NCI-H460 (cell line): ENCODE measurements at places on chromosomes 3 and 15.

DNA sequence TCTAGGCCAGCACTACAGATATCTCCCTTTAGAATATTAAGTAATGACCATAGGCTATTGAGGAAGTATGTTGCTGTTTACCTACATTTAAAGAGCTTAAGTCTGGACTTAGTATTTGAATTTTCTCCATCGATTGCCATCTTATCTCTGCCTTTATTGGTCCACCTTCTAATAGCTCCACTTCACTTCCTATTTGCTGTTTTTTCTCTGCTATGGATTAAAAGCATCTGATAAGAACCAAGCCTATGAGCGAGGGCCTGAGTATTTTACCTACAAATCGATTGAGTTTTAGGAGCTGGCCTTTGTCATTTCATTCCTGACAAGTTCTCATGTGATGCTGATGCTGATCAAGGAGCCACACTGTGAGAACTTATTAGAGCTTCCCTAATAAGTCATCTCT is 52.6 kb upstream of the AKAP13 start:
- no peak for DNase-seq

GRCh38 chr15:40843885-40844695 is at the start of gene SPINT1:
SPINT1 (plus strand) TSS chr15:40844048; CDS start chr15:40844555, 507 bp downstream.
- DNase-seq: no peak

GRCh38 chr3:56792193-56792592 is 9.6 kb downstream of the ARHGEF3 start:
- no peak for DNase-seq

DNA sequence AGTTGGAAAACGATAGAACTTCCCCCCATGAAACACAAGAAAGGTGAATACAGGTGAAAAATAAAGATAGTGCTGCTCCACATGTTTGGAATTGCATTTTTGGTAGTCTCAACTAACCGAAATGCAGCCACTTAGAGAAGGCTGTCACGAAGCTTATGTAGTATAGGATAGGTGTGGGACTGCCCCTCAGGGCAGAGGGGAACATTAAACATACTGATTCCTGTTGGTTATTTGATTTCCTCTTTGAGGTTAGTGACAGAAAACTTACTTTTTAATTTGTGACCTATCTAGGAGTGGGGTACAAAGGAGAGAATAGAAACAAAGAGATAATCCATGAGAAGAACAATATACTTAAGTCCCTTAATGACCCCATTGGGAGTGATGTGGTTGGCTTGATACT is 85.8 kb upstream of the SATB1 start:
- no peak for DNase-seq

DNA sequence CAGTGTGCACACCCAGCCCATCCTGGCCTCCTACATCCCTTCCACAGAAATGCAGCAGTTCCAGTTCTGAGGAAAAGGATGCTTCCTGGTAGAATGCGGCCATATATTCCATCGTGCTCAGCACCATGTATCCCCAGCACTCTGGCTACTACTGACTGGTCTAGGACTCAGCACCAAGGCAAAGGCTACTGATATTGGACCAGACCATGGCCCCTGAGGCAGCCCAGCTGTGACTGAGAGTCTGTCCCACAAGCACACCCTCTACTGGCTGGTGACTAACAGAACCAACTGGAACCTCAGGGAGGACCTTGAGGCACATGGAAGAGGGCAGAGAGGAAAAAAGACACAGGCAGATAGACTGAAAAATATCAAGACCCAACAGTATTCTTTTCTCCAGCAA is 30.0 kb downstream of the TARS3 start:
- no peak for DNase-seq

GRCh38 chr3:47473391-47473790 is 2.4 kb downstream of the SCAP start:
- no peak for DNase-seq

- DNase-seq: no peak
Observed at GRCh38 chr3:4561661-4562060, 68.5 kb downstream of the ITPR1 start.

DNA sequence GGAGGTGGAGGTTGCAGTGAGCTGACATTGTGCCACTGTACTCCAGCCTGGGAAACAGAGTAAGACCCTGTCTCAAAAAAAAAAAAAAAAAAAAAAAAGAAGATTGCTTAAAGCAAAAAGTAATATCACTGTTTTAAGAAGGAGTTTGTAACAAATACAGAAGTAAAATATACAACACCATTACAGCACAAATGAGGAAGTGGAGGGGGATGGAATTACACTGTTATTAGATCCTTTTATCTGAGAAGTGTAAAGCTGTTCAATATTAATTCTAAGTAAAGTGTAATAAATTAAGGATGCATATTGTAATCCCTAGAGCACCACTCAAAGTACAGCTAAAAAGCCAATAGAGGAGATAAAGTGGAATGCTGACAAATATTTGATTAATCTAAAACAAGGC is 47.0 kb upstream of the SNRPA1 start:
- DNase-seq: no peak

GRCh38 chr15:68310178-68310803 is 32.7 kb downstream of the FEM1B start:
- no peak for DNase-seq

DNA sequence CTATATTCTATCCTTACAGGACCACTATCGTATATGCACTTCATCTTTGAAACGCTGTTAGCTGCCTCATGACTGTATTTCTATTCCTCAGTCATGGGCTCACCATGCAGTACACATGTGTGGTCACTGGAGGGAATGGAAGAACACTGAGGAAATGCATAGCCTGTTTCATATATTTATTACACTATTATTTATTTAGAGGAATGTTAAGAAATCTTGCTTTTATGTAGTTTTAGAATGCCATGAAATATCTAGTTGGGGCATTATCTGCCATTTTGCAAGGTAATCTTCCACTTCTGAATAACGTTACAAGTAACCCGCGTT is 155.7 kb downstream of the IGF1R start:
- no peak for DNase-seq

DNA sequence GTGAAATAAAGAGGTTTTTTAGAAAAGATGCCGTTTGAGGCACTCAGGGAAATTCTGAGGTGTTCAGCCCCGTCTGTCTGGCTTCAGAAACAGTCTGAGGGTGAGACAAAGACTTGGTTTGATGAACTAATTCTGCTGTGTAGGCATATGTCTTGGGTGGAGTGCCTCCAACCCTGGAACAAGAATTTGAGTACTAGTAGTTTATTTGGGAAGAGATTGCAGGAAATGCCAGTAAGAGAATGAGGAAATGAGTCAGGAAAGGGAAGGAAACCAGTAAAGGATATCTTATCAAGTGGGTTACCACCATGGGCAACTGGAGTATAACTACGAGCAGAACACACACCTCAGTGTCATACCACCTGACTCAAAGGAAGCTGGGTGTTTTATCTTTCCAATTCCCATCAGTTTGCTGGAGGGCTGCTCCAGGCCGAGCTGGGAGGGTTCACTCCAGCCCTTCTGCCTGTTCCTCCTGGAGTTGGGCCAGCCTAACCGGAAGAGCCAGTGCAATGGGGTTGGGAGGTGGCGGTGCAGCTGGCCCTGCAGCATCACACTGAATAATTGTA is 75.3 kb downstream of the TGFBR2 start:
- DNase-seq: no peak

DNA sequence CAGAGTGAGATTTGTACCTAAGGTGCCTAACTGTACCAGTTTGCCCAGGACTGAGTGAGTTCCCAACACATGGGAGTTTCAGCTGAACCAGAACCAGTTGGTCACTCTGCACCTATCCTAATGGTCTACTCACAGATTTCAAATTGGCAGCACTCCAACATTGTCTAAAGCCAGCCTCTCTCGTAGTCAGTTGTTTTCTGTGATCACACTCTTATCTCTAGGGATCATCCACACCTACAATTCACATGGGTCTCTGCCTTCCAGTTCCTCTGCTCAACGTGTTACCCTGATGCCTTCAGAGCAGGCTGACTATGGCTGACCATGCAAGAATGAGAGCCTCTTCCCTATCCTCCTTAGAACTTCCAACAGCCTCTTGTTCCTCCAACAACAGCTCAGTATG is 624.8 kb downstream of the NTRK3 start:
- no peak for DNase-seq

DNA sequence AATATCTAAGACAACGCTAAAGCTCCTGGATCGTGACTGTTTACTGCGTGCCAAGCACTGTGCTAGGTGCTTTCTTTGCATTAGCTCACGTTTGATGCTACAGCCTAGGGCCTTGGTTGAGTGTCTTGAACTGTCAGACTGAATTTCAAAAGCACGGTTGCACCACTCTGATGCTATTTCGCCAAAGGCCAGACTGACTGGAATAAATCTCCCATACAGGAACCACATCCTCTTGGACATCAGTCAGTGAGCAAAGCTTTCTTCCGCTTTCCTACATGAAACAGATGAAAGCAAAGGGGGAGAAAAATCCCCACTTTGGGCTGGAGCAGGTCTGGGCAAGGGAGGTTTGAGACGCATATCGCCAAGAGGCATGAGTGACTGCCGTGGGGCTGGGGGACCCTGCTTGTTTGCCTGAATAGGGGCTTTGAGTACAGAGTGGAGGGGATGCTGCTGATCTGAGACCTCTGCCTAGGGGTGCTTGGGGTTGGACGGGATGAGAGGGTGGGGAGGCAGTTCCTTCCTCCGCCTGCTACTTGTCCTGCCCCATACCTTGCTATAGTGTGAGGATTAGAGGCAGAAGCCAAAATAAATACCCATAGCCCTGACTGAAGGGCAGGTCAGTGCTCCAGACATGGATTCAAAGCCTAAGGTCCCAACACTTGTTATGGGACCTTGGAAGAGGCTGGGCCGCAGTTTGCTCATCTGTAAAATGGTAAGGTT is 5.3 kb downstream of the FGD5 start:
- DNase-seq: no peak

GRCh38 chr3:126394179-126394976 is at the start of gene CFAP100:
CFAP100 (plus strand) TSS chr3:126394909; CDS start chr3:126396001, 1,092 bp downstream.
- DNase-seq: no peak

DNA sequence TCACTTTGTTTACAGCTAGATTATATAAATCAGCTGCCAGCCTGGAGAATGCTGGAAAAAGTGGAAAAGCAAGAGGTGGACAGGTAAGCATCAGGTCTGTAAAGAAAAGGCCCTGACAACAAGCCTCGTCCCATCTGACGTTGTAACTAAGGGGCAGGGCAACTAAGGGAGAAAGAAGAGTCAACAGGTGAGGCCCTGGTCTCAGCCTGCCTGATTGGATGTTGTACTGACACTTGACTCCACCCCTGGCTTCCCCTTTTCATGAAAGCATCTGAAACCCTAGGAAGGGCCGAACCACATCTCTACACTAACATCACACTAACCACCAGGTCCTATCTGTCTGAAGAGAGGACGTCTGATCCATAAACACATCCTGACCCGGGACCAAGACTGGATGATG is 357.6 kb upstream of the CFAP20DC start:
- no peak for DNase-seq

DNA sequence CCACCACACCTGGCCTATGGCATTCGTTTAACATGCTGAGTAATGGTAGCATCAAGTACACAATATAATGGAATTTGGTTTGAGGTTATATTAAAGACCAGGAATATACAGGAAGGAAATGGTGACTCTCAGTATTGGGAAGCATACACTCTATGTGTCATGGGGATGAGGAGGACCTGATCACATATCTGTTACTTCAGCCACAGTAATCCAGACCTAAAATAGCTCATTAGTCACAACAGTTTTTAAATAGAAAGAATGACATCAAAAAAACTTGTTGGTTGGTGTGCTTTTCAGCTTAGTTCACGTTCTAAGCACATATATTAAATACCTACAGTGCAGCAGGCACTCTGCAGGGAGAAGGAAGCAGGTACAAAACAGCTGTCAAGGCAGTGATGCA is 52.5 kb upstream of the ATP2C1 start:
- no peak for DNase-seq

DNA sequence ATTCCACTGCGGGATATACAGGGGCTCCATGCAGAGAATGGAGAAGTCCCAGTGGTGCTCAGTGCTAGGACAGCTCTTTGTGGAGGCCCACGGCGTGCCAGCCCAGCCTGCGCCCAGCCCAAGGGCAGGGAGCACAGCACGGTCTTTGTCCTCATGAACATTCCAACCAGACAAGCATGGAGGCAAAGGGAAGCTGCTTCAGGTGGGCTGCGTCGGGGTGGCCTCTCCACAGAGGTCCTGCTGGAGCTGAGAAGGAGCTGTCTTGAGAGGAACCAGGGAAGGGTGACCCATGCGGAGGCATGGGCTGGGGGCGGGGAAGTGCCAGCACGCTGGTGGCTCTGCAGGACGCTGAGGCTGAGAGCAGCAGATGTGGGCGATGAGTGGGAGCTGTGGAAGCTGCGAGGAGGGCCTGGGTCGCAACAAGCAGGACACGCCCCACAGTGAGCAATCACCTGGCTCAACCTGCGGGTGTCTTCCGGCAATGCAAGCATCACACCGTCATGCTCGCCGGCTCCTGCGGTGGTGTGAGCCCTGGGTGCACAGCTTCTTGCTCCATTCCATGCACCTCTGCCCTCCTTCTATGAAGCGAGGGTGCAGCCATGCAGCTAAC is 14.0 kb upstream of the KLF15 start:
- DNase-seq: no peak

GRCh38 chr15:71186267-71186666 is 71.0 kb downstream of the THSD4 start:
- no peak for DNase-seq

DNA sequence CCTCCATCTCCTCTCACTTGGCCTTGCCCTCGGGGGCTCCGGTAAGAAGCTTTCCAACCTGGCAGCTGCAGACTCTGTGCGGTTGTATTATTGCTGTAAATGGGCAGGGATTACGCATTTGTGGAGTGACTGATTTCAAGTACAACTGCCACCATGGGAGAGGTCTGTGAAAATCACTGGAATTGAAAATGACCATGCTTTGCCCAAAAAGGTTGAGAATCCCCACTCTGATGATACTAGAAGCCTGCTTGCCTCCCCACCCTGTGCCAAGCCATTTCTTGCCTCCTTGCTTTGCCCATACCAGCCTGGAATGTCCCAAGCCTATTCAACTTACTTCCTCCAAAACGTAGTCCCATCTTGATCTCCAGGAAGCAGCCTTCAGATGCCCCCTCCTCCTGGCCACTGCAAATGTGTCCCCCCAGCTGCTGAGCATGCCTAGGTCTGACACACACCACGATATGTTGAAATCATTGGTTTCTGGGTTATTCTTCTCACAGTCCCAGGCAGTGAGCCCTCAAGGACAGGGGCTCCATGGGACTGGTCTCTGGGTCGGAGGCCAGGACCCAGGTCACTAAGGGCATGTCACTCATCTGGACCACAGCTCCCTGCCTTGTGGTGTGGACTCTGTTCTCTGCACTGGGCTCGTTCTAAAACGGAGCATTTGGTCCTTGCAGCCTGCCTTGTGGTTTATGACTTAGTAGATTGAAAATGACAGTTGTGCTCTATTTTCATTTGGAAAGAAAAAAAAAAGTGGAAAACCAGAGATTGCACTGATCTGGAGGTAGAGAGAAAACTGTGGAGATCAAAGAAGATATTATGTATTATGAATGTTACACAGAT is 42.9 kb downstream of the SMAD3 start:
- no peak for DNase-seq

GRCh38 chr15:57551715-57552677 is 39.7 kb upstream of the MYZAP start:
- DNase-seq: peak; percentile 45

- no peak for DNase-seq
Observed at GRCh38 chr15:93110502-93111040, 21.6 kb upstream of the RGMA start.

- DNase-seq: no peak
Observed at GRCh38 chr3:50102558-50102957, 13.8 kb downstream of the RBM5 start.
